ENCODE measurements at places on chromosomes 16 and 17.

- no peak for DNase-seq
These were observed 20.7 kb downstream of the TXNDC11 start for GRCh38 chr16:11721781-11722467.

DNA sequence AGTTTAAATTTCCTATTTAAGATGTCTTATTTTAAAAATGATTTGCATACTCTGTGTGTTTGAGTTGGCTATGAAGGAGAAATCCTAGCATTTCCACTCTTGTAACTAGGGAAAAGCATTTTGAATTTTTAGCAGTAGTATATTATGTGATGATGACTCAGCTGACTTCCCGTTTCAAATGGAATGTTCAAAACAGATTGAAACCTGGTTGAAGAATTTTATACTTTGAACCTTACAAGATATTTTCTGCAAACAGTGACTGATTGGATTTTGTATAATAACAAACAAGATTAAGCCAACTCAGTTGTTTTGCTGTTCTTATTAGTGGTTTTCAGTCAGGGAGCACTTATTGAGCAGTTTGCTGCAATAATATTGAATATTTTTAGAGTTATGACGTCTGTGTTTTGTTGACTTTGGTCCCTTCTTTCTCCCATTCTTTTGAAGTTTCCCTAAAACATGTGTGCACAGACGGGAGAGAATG, 8.0 kb downstream of the TNRC6A start:
- DNase-seq, result no peak

DNA sequence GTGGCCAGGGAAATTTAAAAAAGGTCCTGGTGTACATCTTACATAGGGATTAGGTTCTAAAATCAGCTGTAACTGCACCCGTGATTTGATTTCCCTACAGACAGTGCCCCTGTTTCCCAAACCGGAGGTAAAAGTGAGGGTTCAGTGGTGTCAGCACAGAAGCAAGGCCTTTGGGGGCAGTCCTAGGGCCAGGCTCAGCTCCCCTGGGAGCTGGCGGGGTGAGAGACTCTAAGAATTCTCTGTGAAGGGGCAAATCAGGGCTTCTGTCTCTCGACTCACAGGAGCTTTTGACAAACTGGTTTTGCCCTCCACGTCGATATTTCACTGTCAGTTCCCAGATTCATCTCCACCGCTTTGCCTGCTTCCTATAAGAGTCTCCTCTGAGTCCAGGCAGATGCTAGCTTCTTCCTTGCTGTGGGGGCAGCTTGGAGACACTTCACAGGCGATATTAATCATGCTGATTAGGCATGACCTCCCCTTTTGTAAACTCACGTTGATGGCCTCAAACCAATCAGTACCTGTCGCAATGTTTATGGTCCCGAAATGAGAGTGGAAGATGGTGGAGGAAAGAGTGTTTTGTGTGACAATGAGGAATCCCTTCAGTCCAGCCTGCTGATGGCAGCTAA, 234.2 kb upstream of the TOX3 start:
- DNase-seq, result no peak

DNA sequence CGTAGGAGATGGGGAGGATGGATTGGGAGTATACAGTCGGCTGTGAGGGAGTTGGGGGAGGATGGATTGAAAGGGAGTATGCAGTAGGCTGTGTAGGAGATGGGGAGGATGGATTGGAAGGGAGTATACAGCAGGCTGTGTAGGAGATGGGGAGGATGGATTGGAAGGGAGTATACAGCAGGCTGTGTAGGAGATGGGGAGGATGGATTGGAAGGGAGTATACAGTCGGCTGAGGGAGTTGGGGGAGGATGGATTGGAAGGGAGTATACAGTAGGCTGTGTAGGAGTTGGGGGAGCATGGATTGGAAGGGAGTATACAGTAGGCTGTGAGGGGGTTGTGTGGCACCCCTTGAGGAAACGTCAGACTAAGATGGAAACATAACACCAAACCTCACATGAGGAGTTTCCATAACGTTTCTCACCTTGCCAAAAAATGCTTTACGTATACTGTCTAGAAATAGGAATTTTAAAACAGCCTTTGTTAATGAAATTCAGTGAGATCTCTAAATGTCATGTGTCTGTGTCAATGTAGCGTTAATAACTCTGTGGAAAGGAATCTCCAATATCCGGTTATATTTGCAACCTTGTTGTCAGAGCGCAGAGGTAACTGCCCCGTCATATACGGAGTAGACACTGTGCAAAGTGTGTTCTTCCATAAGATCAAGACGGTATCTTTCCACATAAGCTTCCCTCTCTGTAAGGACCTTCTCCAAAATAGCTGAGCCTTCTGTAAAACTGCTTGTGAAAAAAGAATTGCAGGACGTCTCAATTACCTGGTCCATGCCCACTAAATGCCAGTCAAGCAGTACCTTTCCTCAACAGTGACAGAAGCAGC, 6.3 kb upstream of the VPS53 start:
- DNase-seq, result no peak

DNA sequence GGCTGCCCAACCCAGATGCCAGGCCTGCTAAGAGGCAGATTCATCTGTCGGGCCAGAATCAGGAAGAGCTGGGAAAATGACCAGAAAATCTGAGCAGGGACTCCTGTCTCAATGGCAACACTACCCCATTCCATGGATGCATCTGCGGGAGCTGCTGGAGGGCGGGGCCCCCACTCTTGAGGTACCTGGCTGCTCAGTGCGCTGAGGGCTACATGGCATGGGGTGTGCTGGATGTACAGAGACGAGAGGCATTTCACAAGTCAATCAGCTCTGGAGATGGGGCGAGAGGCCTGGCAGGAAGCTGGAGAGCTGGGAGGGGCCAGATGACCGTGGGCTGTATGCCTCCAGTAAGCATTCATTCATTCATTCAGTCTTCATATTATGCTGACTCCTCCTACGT, 6.4 kb downstream of the SDK2 start:
- DNase-seq, result no peak

GRCh38 chr16:70749006-70749678, 51.8 kb downstream of the VAC14 start:
- DNase-seq, result no peak
